Naive thymus-derived CD8-positive, alpha-beta T cell (primary cell): ENCODE measurements at places on chromosomes 2 and 18.

- H3K27me3 ChIP-seq: no peaks in the 10 kb centered on the region
- H3K36me3 ChIP-seq: no peaks in the 10 kb centered on the region
- H3K4me3 ChIP-seq: peak overlapping the region; percentile 85
- DNase-seq: peak; percentile 25
These were observed 117.7 kb downstream of the B3GNT2 start for GRCh38 chr2:62313449-62314227.

- no peak overlapping the region for H3K4me3 ChIP-seq
- no peaks in the 10 kb centered on the region for H3K36me3 ChIP-seq
- H3K27me3 ChIP-seq: no peaks in the 10 kb centered on the region
- no peak overlapping the region for H3K27ac ChIP-seq
These were observed 19.8 kb upstream of the SMAD4 start for GRCh38 chr18:51010218-51010617.

DNA sequence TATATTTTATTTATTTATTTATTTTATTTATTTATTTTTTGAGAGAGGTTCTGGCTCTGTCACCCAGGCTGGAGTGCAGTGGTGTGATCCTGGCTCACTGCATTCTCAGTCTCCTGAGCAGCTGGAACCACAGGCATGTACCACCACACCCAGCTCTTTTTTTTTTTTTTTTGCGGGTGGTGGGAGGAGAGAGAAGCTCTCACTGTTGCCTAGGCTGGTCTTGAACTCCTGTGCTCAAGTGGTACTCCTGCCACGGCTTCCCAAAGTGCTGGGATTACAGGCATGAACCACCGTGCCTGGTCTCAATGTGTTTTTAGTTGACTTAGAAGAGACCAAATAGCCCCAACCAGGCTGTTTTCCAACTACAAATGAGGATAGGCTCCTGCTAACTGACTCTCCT, 80.7 kb downstream of the PDCL3 start:
- H3K4me1 ChIP-seq: peaks cover 21% of the 10 kb centered on the region
- peak overlapping the region; percentile 91 for H3K4me3 ChIP-seq
- no peaks in the 10 kb centered on the region for H3K36me3 ChIP-seq
- H3K27me3 ChIP-seq: no peaks in the 10 kb centered on the region

- no peaks in the 10 kb centered on the region for H3K4me1 ChIP-seq
- no peak overlapping the region for H3K27ac ChIP-seq
- no peak overlapping the region for H3K4me3 ChIP-seq
- no peak for DNase-seq
- no peaks in the 10 kb centered on the region for H3K27me3 ChIP-seq
These were observed 193.0 kb upstream of the RGPD4 start for GRCh38 chr2:107633580-107634147.

- no peaks in the 10 kb centered on the region for H3K4me1 ChIP-seq
- DNase-seq: no peak
- H3K27me3 ChIP-seq: no peaks in the 10 kb centered on the region
- no peak overlapping the region for H3K4me3 ChIP-seq
- no peaks in the 10 kb centered on the region for H3K36me3 ChIP-seq
These were observed 267.9 kb upstream of the PIK3C3 start for GRCh38 chr18:41687138-41687537.

DNA sequence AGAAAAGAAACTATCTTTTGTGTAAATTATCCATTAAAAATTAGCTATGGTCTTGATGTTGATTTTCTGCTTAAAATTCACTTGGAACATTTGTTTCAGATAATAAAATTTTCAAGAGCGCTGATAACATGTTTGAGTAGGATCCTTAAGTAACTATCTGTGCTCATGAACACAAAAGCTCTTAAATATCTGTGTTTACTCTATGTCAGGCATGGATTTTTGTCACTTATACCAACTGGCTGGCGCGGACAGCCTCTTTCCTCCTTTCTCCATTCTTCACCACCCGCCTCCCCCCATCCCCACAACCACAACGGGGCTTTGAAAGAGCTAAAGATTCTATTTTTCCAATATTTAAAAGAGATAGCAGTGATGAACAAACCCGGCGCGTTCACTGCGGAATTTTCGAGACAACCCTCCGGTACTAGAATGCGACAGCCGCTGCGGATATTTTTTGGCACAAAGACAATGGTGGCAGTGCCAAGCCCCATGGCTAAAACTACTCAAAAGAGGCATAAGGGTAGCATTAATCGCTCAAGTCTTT, 181.5 kb downstream of the TCF4 start:
- no peaks in the 10 kb centered on the region for H3K4me1 ChIP-seq
- H3K36me3 ChIP-seq: no peaks in the 10 kb centered on the region
- H3K27me3 ChIP-seq: no peaks in the 10 kb centered on the region
- H3K27ac ChIP-seq: no peak overlapping the region
- no peak for DNase-seq
- no peak overlapping the region for H3K4me3 ChIP-seq

- peaks cover 4% of the 10 kb centered on the region for H3K27me3 ChIP-seq
- DNase-seq: no peak
- no peaks in the 10 kb centered on the region for H3K4me1 ChIP-seq
- no peak overlapping the region for H3K27ac ChIP-seq
These were observed 59.0 kb upstream of the PARD3B start for GRCh38 chr2:204486321-204486720.
